Head of caudate nucleus (tissue), 42 donors: ENCODE measurements at places on chromosomes 13 and 19.

GRCh38 chr13:59266478-59267063, 897.2 kb downstream of the DIAPH3 start:
- DNase-seq = no peak

DNA sequence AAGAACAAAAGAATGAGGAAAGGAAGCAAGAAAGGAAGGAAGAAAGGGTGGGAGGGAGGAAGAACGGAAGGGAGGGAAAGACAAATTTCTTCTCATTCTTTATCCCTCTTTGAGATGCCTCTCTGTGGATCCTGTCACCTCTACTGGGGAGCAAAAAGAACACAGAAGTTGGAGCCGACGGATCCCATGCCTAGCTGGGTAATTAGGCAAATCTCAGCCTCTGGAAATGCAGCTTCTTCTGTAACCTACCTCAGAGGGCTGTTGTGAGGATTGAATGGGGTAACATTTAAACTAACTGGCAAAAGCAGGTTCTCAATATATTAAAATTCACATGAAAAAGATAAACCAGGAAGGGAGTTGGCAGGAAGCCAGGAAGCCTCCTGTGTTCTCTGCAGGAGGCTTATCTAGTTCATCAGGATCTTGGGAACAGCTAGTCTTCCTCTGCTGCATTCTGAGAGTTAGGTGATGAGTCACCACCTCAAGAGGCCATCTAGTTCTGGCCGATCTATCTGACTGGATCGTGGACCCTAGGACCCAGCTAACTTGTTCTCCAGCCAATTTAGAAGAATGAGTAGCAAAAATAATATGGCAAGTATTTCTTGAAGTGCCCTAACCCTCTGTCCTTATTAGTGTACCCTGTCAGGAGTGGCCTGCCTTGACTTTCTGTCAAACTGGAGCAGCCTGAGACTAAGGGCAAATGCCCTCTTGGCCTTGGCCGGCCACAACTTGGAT, 15.2 kb upstream of the CPB2 start:
- no peak for DNase-seq

GRCh38 chr19:1315470-1316166, 29.9 kb downstream of the EFNA2 start:
- DNase-seq = peak; percentile 73

DNA sequence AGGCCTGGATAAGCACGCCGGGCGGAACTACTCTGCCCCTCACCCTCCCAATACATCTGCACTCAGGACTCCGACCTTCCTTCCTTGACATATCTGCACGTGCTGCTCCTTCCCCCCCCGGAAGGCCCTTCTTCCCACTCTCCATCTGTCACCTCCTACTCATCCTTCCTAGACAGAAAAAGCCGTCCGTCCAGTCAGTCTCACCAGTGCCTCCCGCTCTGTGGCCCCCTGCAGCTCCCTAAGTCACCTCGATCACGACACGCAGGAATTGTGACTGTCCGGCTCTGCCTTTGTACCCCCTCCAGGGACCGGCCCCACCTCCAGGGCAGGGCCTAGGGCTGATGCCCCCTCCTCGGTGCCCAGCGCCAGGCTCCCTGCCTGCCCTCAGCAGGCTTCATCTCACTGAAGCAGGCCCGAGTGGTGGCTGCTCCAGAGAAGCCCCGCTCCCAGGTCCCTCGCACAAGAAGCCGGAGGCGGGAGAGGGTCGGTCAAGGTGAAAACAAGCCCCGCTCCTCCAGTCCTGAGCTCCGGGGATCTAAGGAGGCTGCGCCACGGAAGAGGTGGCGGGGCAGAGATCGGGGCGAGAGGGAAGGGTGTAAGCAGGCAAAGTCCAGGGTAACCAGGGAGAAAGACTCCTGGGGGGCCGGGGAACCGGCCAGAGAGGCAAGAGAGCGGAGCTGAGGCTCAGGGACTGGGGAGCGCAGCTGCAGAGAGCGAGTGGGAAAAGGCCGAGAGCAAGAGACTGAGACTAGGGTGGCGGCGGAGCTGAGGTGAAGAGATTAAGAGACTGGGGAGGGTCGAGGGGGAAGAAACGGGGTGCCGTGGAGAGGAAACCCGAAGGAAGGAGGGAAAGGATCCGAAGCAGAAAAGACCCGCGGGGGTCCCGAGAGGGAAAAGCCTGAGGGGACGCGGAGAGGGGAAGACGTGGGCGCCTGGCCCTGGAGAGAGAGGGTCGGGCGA, 1.1 kb downstream of the PPP6R1 start:
- DNase-seq = no peak

GRCh38 chr19:5148794-5149190, 179.9 kb downstream of the KDM4B start:
- DNase-seq = no peak

GRCh38 chr19:4988770-4989251, 19.9 kb downstream of the KDM4B start:
- DNase-seq = no peak

- DNase-seq = no peak
Observed at GRCh38 chr13:95087746-95088305, 213.4 kb downstream of the ABCC4 start.

- DNase-seq = no peak
Observed at GRCh38 chr19:610801-611480, 21.3 kb downstream of the HCN2 start.

DNA sequence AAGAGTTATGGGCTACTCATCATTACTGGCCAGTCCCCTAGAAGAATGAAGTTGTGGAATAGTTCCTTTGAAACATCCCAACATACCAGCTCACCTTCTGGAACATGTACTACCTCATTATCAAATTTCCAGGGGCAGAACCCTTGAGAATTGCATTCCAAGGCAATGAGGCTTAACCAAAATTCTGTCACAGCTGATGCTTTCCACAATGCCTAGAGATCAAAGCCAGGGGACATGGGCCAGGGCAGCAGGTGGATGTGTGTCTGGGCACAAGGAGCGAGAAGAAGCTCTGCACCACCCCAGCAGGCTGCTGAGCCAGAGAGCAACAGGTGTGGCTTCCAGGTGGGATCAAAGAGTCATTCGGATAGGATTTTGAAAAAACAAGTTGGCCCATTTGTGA, 362.1 kb downstream of the EFNB2 start:
- DNase-seq = no peak

DNA sequence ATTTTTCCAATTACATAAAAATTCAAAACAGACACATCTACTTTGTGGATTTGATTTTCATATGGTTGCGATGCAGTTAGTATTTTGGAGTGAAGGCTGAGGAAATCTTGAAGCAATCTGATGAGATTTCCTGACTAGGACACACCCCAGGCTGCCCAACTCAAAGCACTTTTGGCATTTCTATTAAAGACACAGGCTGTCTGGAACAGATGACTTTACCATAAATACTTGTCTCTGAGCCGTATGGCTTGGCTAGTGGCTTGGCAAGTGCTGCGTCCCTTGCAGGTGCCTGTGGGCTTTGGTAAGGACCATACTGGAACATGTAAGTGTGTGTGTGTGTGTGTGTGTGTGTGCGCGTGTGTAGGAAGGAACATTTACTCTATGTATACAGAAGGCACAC, 218.8 kb downstream of the FGF9 start:
- DNase-seq = no peak

- DNase-seq = no peak
Observed at GRCh38 chr19:19656451-19657396, 6.8 kb downstream of the ATP13A1 start.

GRCh38 chr13:50189450-50189849, 174.2 kb downstream of the KCNRG start:
- no peak for DNase-seq

- DNase-seq = no peak
Observed at GRCh38 chr19:6693681-6694080, 23.7 kb upstream of the TNFSF14 start.

GRCh38 chr19:29376855-29377354, 148.9 kb upstream of the VSTM2B start:
- DNase-seq = no peak
